ENCODE measurements at places on chromosomes 7 and 10.
A peak's percentile ranks its signal among the peaks of the same experiment; 100 is the strongest.

DNA sequence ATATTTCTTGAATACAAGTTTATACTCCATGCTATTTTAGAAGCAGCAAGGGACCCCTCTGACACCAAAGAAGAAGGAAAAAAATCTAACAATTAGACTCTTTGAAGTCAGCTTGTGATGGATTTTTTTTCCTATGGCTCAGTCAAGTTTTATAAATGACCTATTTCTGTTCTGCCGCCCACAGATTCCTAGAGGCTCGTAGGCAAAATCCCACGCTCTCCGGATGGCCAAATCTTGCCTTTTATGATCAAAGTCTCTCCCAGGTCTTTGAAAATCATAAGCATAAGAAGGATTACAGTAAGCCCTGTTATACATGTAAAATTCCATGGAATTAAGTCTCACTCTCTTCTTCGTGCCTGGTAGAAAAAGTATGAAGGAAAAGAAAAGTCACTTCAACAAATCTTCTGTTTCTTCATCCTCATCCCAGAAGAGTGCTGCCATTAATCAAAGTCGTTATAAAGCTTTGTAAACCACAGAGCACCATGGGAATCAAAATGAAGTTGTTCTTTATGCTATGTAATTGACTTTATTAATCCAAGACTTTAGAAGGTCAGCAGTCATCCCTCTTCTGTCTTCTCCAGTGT is 33.1 kb downstream of the ASB13 start:
- DNase-seq = no peak

DNA sequence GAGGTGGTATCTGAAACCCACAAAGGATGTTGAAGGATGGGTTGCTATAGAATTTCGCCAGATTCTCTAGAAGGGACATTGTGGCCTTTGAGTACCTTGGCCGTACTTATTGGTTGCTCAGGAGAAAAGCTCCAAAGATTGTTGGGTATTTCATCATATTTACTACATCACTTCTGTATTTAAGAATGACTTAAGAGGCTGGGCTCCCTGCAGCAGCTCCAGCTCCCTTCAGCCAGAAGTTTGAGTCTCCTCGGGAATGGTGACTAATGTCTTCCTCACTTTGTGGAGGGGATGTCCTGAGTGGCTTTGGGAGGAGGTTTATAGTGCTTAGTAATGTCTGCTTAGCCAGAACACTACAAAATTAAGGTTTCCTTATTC is 18.1 kb downstream of the MINDY4 start:
- DNase-seq = peak; percentile 20

DNA sequence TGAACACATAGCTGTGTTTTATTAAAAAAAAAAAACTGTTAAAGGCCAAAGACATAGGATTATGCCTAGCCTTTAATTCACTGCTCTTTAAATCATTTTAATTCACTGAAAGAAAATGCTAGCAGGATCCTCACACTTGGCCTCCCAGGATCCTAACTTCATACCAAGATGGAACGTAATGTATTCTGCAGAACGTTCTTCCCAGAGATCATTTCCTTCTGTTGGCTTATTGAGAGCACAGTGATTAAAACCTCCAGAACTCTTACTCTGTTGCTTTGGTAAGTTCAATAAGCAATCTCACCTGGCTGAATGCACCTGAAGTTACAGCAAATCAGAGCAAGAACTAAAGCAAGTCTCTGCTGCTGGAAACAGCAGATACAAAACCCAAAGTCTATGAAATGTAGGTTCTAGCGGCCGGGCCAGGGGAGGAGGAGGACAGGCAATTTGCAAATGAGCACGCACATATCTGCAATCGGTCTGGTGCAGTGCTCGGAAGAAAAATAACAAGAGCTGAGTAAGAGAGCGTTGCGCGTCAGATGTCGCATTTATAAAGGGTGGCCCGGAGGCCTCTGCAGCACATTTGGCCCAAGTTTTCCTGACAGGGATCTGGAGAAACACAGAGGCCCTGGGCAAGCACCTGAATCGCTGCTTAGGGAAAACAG is 193.9 kb downstream of the FAM107B start:
- no peak for DNase-seq

DNA sequence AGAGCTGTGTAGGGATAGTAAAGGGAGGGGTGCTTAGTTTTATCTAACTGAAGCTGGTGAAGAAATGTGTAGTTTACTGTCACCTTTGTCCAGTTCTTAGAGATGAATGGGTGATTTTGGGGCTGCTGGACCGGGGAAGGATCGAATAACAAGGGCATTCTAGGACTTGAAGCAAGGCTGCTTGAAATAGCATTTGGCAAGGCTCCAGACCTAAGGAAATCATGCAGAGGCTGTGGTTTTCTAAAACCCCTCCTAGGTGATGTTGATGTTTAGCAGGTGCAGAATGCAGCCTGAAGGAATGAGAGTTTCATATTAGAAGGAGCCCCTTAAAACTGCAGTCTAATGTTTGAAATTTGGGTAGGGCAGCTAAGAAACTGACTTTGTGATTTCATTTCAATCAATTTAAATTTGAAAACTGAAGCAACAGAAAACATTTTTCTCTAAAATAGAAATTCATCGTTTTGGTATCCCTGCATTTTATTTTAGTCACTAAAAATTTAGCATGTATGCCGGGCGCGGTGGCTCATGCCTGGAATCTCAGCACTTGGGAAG is 68.5 kb downstream of the TET1 start:
- DNase-seq = no peak

- no peak for DNase-seq
Measured at GRCh38 chr10:97058521-97058920, 127.2 kb downstream of the SLIT1 start.

- DNase-seq = no peak
Measured at GRCh38 chr7:155648752-155649339, 4.4 kb downstream of the RBM33 start.

GRCh38 chr7:36207451-36208291 is 54.6 kb downstream of the EEPD1 start:
- peak; percentile 39 for DNase-seq

GRCh38 chr10:99374972-99375371 is 45.8 kb downstream of the CNNM1 start:
- no peak for DNase-seq

DNA sequence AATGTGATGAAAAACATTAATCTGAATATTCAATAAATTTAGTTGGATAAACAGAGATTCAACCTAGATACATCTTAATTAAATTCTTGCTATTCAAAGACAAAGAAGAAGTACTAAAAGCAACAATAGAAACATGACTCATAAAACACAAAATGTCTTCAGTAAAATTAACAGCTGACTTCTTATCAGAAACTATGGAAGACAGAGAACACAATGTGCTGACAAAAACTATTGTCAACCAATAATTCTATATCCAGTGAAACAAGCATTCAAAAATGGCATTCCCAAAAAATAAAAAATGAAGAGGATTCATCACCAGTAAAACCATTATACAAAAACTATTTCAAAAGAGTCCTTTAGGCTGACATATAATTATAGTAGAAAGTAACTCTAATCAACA is 400.5 kb upstream of the SORCS1 start:
- DNase-seq = no peak

GRCh38 chr7:126150278-126150958 is 1102.3 kb downstream of the GRM8 start:
- no peak for DNase-seq

DNA sequence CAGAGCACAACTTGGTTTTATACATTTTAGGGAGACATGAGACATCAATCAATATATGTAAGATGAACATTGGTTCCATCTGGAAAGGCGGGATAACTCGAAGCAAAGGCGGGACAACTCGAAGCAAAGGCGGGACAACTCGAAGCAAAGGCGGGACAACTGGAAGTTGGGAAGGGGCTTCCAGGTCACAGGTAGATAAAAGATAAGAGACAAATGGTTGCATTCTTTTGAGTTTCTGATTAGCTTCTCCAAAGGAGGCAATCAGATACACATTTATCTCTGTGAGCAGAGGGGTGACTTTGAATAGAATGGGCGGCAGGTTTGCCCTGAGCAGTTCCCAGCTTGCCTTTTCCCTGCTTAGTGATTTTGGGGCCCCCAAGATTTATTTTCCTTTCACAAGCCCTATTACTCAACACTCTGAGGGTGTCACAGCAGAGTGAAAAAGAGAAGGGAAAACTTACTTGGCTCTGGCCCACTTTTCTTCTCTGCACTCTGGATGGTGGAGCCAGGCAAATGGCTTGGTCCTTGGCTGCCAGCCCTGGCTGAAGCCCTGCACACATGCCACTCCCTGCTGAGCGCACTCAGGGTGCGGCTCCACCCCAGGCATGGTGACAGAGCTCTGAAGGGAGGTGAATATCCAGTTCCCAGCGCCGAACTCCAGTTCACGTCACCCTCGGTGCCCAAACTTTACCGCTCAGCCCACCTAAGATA is 46.7 kb downstream of the PARD3 start:
- DNase-seq = no peak

- no peak for DNase-seq
Measured at GRCh38 chr7:108836256-108836655, 266.6 kb downstream of the DNAJB9 start.

GRCh38 chr10:114542373-114542772 is 115.7 kb downstream of the ABLIM1 start:
- DNase-seq = no peak

All from epithelial cell of prostate (primary cell).